CD8-positive, alpha-beta T cell (primary cell): ENCODE measurements at places on chromosomes 4 and X.

GRCh38 chrX:47143894-47144625, 442 bp downstream of the NDUFB11 start:
- peak; percentile 71 for DNase-seq

DNA sequence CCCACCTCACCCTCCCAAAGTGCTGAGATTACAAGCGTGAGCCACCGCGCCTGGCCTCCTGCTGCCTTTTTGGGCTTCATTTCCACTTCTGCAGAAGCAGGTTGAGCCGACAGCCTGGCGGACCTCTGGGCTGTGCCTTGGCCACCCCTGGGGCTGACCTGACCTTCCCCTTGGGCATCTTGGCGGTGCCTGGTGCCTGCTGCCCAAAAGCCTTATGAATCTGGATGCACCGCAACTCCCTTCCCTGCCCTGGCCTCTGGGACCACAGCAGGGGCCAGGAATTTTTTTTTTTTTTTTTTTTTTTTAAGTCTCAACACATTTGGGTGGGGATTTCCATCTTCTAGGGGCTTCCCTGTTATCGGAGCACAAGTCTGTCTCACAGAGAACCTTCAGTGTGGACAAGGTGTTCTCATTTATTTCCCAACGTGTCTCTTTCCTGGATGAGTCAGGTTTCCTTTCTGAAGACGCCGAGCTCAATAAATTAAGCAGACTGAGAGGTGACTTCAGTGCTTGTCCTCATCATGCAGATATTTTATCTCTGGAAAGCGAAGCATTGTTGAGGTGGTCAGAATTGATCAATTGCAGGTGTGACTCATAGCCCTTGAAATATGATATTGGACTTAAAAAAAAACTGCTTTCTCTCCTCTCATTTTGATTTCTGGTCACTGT, 79.7 kb downstream of the SHROOM2 start:
- no peak for DNase-seq

DNA sequence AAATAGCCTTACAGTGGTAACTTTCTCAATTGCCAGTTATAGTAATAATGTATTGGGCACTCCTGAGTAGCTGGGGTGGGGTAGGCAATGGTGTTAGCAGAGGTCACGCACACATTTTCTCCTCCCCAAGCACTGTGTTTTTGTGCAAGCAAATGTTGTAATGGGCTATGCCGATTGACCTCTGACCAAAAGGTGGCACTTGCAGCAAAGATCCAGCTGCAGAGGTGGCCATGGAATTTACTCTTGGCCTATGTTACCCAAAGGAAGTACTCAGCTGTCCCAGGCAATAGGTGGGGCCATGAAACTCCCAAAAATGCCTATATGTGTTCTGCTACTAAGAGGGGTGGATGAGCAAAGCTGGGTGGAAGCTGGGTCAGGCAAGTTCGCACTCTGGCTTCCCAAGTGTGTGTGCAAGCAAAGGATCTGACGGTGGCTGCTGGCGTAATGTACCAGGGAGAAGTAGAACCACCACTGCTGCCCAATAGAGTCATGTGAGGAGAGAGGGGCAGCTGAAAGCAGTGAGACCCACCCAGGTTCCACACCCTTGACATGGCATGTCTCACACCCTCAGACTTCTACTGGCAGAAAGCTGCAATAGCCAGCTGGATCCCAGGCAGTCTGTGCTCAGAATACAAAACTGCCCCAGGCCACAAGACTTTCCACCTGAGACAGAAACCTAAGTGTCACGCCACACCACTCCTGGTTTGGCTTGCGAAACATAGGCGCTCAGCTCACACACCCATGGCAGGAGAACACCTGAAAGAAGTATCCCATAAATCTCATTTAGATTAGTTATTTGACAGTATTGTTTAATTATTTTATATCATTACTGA, 353.3 kb upstream of the EMCN start:
- DNase-seq: no peak

DNA sequence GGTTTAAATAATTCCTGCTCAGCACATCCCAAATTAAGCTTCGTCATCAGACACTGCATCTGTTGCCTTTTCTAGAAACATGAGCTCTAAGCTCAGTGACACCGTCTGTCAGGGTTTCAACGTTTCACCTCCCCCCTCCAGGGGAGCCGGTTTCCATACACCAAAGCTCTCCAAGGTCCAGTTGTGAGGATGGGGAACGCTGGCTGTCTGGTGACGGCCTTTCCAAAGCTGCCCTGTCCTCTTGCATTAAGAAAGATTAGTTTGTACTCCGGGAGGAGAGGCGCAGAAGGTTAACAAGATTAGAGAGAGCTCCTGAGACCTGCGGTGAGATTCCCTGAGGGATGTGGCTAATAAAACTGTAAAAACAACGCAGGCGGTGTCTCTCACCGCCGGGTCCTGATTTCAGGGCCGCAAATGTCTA, 43.2 kb downstream of the ASMT start:
- no peak for DNase-seq
